ENCODE measurements at places on chromosomes 13 and 19.
A peak's percentile ranks its signal among the peaks of the same experiment; 100 is the strongest.

DNA sequence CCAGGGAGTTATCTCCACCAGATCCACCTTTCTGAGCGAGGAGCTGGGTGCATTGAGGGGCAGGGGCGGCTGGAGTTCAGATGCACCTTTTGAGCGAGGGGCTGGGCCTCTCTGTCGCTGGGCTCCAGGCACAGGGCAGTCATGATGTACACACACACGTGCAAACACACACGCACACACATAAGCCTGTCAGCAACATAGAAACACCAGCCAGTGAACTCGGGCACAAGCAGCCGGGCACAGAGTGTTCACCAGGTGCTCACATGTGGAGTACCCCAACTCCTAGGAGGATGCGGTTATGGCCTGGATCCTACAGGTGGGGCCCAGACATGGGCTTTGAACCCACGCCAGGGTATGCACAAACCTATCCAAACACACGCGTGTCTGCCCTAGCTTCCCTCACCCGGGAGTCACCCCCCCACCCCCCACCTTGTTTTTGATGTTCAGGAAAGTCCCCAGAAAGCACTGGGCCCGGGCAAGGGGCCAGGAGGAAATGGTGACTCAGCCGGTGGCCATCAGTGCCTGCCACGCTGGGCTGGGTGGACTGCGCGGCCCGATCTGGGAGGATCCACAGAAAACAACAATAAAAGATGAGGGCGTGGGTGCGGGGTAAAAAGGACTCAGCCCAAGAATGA lies 13.3 kb downstream of the ARRDC2 start:
- no peak for DNase-seq

DNA sequence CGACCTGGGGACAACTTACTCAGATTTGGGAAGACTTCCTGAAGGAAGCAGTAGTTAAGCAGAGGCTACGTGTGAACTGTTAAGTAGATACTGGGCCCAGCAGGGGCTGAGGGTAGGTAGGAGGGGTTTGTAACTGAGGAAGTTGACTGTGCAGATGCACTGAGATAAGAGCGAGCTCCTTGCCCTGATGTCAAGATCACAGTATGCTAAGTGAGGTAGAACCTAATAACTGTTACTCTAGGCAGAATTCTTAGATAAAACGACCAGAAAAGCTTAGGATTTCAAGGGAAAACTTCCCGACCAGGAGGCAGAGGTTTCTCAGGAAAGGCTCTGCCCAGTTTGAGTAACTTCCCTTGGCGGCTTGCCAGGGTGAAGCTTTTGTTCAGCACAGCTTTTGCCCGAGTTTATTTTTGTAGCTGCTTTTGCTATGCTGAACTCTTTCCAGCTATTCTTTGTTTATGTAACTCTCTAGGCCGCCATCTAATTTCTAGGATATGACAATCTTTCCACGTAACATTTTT lies 632.1 kb downstream of the DIAPH3 start:
- peak; percentile 51 for DNase-seq

GRCh38 chr13:59409211-59409610 lies 754.5 kb downstream of the DIAPH3 start:
- no peak for DNase-seq

DNA sequence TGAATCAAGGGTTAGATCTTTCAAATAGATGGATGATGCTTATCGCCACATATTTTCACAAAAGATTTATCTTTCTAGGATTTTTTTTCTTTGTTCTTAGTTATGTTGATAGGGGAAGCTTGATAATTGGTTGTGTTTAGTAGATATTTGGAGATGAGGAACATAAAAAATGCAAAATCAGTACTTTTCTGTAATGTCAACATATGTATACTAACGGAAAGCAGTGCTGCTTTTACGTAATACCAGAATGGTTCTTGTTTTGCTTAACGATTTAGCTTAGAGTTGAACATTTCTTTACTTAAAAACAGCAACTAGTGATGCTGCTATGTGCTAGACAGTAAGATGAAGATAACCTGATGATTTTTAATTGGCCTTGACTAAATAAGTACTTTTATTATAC lies 3.0 kb downstream of the ZMYM2 start:
- no peak for DNase-seq

GRCh38 chr13:34076943-34077703 lies 259.2 kb downstream of the RFC3 start:
- DNase-seq: peak; percentile 50

GRCh38 chr13:30978981-30979956 lies 46.8 kb downstream of the TEX26 start:
- peak; percentile 49 for DNase-seq

- no peak for DNase-seq
Observed at GRCh38 chr19:29596080-29596727, 9.9 kb upstream of the POP4 start.

GRCh38 chr13:29529754-29530153 lies 65.7 kb downstream of the SLC7A1 start:
- DNase-seq: no peak

GRCh38 chr19:35560271-35560670 lies 3.2 kb downstream of the ATP4A start:
- DNase-seq: no peak

DNA sequence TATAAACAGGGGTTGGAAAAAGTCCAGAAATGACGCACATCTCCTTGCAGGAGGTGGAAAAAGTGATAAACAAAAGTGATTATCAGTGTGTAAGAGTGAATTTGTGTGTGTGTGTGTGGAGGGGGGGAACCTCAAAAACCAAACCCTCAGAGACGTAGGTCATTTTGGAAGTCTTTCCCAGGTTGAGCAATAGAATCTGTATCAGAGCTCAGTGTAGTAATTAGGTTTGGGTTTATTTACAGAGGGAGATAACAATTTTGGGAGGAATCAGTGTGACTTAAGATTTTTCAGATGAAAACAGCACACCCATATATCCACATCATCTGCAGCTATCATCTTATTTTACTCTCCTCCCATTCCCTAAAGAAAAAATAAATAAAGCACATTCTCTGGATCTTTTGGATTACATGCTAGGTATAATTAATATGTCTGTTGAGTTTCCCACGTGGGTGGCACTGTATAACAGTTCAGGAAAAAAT lies 406.4 kb downstream of the FGF9 start:
- DNase-seq: no peak

DNA sequence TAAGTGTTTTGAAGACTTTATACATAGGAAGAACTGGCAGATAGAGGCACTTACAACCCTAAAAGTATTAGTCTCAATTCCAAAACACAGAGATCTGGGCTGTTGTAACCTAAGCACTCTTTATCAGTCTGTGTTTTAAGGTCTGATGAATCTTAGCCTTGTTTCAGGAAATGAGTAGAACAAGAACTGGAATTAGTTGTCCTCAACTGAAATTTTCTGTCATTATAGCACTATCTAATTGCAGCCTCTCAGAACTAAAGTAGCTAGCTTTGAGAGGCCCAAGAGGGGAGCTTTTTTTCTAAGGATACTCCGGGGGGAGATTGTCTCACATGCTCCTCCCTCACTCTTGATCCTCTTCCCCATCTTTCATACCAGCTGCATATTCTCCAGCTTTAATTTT lies 13.1 kb downstream of the HNRNPM start:
- DNase-seq: no peak

- no peak for DNase-seq
Observed at GRCh38 chr13:114100446-114101357, 31.7 kb downstream of the RASA3 start.

DNA sequence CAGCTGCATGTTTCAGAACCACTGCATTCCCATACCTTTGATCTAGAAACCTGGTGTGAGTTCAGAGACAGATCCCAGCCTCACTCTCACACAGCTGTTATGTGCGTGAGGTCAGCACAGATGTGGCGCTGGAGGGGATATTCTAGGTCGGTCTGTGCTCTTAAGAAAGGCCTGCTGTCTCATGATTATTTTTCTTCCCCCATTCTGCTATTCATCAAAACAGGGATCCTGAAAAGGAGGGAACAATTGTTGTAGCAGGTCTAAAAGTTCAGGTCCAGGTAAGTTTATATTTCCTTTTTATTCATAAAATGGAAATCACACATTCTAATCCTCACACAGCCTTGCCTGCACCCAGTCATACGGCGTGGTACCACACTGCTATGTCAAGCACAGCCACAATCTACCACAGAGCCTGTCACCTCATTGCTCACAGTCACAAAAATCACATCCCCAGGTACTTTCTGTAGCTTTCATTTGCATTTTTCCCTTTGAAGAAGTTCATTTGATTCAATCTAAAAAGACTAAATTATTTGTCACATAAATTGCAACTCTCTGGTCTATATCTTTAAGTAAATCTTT lies 867 bp downstream of the ZNF546 start:
- DNase-seq: peak; percentile 56

DNA sequence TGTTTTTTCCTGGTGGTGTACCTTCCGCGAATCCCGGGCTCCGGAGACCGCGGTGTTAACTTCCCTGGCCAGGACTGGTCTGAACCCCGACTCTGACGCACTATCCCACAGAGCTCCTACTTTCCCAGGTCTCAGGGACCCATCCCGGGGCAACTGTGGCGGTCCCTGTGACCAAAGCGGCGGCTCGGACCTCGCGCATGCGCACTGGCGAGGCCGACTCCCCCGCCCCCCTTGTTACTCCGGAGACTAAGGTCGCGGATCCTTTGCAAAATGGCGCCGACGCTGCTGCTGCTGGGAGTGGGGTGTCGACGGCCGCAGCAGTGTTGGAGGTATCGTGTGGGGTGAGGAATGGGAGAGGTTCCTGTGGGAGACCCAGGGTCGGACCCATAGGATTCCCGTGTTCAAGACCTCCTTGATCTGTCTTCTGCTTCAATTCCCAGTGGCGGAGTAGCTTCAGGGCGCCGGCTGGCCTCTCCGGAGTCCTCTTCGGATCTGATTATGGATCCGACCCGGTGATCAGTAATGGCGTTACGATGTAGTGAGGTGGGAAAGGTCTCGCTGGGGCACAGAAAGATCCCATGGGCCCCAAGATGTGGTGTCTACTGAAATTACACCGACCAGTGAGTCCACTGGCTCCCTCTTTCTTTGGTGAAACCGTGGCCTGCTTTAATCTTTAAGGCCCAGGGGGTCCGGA lies 66.6 kb upstream of the ZNF527 start:
- DNase-seq: no peak

DNA sequence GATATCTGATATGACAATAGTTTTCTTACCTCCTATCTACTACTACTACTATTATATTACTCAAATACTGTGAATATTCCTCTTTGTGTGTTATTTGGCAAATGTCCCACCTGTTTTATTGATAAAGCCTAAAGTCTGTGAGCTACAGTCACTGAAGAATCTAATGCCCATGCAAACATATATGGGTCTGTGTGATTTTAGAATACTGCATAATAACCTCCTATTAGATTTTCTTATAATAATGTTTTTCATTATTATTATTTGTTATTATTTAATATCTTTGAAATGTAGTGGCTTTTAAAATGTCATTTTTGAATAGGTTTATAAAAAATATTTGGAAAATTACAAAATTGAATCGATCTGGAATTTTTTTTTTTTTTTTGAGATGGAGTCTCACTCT lies 1330.8 kb upstream of the MIR17HG start:
- DNase-seq: no peak

DNA sequence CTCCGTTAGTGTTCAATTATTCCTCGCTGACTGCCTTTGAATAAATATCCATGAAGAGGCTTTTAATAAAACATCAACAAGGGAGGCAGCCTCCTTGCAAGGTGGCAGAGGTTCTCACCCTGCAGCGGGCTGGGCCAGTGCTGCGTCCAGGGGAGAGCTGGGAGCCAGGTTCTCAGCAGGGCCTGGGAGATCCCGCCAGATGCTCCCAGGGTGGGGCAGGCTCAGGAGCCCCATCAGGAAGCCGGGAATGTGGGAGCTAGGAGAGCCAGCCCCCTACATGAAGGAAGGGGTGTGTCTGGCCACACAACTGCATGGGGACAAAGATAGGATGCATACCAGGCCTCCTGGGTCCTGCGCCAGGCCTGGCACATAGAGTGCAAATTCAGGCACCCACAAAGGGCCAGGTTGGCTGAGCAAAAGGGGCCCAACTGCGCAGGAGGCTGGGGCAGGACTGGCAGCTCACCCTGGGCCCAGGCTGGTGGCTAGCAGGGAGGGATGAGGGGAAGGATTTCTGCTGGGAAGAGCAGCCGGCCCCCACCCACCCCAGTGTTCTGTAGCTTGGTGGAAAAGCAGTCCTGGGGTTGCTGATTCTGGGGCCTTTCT lies 22.8 kb downstream of the VSTM2B start:
- no peak for DNase-seq

DNA sequence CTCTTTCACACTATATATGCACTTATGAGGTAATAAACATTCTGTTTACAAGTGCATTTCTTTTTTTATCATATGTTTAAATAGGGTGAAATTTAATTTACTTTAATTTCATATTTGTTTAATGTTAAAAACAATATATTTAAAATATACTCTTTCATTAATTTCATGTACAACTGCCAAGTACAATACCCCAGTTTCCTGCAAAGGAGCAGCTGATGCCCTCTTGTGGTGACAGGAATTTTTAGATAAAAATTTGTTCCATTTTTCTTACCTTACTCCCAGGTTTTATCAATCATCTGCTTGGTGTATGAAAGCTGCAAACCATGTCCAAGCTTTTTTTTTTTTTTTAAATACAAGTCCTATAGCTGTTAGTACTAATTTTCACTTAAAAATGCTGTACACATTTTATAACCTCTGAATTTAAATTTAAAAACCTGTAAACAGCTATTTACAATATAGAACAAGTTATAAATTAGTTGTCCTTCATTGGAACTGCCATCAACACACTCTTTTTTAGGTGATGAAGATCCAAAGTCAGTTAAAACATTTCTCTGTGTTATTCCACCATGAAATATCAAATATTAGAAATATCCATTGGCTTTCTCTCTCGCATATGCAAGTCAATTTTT lies 4.9 kb downstream of the PCDH20 start:
- peak; percentile 54 for DNase-seq

- no peak for DNase-seq
Observed at GRCh38 chr13:112558696-112559418, 29.1 kb downstream of the TUBGCP3 start.

GRCh38 chr13:97569841-97570240 lies 135.9 kb downstream of the RAP2A start:
- no peak for DNase-seq

DNA sequence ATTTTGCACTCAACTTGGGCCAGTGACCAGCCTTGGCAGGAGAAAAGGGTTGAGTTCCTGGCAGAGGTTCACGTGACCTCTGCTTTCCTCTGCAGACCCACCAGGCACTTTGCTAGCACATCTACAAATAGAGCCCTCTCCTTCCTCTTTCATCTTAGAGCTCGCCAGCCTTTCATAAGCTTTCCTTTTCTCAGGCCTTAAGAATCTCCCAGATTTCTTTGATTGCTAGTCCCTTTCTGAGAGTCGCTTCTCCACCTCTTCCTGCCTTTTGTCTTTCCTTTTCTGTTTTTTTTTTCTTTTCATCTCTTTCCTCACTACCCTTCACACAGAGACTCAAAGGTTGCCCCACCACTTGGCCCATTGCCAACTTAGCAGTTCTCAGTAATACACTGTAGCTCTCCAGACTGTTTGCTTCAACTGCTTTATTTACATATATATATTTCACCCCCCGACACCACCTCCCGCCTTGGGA lies 375.7 kb upstream of the SPRY2 start:
- DNase-seq: peak; percentile 74
